Right renal cortex interstitium (tissue), 3 donors: ENCODE measurements at places on chromosomes 1 and 21.
A peak's percentile ranks its signal among the peaks of the same experiment; 100 is the strongest.

GRCh38 chr1:54273092-54273794 is 73.3 kb downstream of the MRPL37 start:
- DNase-seq, result peak; percentile 93

- no peak for DNase-seq
These were observed 214.9 kb downstream of the GABPA start for GRCh38 chr21:25949701-25950100.

- no peak for DNase-seq
These were observed 35.6 kb downstream of the DHCR24 start for GRCh38 chr1:54851406-54851805.

DNA sequence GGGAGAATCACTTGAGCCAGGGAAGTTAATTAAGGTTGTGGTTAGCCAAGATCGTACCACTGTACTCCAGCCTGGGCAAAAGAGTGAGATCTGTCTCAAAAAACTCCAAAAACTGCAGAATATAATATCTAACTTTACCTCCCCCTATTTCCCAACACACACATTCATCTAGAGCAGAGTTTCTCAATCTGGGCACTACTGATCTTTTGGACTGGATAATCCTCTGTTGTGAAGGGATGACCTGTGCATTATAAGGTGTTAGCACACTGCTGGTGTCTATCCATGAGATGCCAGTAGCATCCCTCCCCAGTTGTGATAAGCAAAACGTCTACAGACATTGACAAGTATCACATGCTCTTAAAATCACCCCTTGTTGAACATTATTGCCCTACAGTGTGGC is 61.8 kb downstream of the RGS13 start:
- DNase-seq, result no peak

DNA sequence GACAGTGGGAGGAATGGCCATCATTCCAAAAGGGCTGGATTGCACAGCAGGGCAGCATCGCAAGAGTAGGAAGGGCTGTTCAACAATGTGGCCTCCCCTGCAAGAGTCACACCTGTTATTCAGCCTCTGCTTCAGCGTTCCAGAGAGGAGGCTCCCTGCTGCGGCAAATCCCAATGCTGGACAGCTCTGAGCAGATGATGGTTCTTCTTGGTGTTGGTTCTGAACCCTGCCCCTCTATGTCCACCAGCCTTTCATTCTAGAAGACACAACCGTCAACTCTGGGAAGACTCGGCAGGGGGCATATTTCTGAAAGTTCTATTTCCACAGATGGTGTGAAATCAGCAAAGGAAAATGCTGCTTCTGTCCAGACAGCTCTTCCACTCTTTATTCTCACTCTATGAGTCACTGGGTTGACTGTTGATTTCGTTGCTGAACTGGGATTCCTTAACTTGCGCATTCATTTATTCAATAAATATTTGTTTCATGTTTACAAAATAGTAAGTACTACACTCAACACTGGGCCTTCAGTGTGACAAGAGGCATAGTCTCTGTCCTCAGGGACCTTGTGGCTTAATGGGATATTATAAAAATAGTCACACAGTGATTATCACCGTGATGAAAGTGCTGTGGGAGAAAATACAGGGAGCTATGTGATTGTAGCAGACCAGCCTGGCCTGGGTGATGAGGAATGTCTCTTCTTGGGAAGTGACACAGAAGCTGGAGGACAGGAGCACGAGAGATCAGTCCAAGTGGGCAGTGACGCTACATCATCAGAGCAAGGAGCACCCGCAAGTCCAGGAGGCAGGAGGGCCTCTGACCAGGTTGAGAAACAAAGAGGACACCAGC is 260.3 kb downstream of the SIPA1L2 start:
- DNase-seq, result no peak

GRCh38 chr1:58155418-58156123 is 391.0 kb downstream of the OMA1 start:
- no peak for DNase-seq

DNA sequence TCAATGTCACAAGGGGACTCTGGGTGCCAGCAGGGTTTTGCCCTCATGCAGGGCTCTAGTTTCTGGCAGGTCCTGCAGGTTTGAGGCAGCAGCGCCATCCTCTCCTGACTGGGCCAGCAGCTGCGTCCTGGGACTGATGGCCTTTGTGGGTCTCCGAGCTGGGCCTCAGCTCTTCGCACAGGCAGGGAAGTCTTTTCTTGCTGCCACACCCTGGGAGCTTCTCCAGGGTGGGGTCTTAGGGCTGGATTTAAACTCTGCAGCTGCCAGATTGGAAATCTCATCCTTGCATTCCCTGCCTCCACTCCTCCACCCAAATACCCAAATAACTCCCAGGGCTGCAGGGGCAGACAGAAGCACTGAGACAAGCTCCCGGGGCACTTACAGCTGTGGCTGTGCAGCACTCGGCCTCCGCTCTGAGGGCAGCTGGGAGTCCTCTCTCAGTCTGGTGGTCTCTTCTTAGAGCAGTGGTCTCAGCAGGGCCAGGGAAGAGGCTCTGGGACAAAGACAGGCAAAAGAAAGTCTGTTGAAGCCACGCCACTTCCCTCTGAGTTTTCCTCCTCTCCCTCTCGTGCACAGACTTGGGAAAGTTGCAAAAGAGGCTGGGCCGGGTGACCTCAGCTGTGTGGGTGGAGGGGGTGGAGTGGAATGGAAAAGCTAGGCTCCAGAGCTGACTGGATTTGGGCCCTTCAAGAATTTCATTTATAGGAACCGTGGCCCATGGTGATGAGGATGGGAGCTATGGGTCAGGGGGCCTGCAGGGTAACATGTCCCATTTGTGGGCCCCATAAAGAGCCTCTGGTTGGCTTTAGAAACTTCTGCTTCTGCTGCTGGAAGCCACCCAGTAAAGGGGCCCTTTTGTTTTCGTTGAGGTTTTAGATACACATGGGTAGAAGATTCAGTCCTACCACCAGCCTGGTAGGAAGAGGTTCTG is at the start of gene RAB7B:
Gene RAB7B (minus strand): TSS at position 525 of the 931 bp plus-strand sequence. CDS start 9,260 bp downstream, outside the sequence.
- no peak for DNase-seq

DNA sequence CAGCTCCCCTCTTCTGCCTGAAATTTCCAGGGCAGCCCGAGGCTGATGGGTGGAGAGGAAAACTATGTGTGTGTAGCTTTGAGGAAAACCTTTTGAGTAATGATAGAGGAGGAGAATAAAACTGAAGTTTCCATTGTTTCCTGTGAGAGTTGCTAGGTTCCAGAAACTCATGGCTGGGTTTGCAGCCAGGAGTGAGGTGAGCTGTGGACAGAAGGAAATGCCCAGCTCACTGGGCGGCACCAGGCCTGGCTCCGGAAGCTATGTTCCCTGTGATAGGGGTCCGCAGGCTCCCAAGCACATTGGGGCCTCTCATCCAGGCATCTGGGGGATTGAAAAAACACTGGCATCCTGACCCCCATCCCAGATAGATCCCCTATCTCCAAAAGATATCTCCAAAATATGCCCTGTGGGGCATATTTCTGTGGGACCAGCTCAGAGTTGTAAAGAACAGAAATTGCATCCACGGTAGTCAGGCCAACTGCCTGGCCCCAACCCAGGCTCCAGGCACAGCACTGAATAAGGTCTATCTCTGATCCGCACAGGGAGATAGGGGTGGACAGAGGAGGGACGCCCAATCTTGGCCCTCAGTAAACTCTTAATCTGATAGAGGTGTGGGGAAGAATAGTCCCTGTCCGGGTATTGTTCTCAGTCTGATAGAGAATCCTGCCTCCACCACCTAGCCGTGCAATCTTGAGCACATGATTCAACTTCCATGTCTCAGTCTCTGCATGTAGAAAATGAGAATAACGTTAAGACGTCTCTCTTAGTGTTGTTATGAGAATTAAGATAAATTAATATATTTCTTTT is 1.8 kb upstream of the HSPG2 start:
- DNase-seq, result no peak

- DNase-seq, result no peak
These were observed at the start of gene PAX7 for GRCh38 chr1:18630511-18631495. TSS of gene PAX7 (plus strand) at chr1:18630846. CDS start at chr1:18631604, 758 bp downstream.

- DNase-seq, result no peak
These were observed 120.2 kb downstream of the TLR5 start for GRCh38 chr1:223022641-223023473.

GRCh38 chr1:159315381-159315780 is 13.2 kb downstream of the FCER1A start:
- no peak for DNase-seq

GRCh38 chr21:45175326-45176095 is 101.1 kb downstream of the ADARB1 start:
- DNase-seq, result no peak

GRCh38 chr1:179930867-179931266 is 23.7 kb upstream of the CEP350 start:
- DNase-seq, result no peak

DNA sequence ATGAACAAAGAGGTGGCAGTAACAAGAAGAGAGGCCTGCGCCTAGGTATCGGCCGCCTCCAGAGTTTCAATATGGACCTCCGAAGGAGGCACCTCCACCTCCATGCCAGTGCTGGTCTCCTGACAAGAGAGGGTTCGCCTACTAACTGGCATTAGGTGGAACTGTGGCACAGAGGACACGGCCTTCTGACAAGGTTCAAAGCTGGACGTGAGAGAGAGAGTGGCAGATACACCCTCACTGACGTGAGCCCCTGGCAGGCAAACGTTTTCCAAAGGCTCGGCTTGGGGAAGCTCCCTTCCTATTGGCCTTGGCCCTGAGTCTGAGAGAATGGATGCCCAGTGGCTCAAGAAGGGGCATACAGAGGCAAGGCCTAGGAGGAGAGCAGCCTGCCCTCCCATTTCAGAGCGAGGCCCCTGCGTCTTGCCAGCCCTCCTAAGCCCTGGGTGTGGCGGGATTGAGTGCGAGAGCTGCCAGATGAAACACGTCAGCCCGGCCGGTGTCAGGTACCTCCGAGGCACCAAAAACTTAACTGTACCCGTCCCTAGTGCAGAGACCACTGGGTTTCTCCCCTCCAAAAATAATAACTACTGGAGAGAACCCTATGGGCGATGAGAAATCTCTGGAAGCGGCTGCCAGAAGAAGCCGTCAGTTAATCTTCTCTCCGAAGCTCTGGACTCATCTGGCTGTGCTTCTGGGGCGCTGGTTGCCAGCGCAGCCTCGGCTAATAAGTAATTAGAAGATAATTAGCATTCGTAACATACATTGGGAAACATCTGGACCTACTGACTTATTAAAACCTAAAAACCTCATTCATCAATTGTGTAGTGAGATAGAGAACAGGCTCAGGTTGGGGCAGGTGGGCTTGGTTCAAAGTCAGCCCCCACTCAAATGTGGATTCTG is 283.6 kb downstream of the NPHP4 start:
- DNase-seq, result no peak

- no peak for DNase-seq
These were observed 14.0 kb downstream of the LAPTM5 start for GRCh38 chr1:30743584-30744059.

DNA sequence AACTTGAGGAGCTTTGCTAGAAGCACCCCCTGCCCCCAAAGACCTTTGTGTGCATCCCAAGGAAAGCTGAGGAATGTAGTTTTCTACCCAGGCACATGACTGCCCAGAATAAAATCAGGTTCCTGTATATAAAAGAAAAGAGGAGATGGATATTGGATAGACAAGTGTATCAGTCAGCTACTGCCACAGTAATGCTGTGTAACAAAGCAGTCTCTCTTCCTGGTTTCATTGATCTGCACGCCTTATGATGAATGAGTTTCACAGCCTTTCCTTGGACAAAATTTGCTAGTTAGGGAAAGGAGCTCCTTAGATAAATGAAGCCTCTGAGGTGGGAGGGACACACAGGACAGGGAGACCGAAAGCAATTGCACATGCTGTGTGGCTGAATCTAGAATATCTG is 108.9 kb downstream of the TAS1R2 start:
- DNase-seq, result no peak

DNA sequence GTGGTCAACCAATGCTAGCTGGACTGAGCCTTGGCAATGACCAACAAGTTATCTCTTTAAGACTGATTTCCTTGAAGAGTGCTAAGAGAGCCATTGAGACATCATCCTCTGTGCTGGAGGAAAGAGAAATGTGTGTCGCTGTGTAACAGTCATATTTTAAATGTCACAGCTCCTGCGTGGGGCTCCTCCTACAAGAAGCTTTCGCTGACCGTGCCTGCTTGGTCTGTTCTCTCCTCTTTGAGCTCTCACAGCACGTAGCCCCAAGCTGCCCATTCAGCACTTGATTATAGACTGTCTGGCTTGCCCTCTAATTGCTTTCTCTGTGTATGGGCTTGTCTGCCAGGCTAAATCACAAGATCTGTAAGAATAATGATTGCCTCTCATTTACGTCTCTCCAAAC is 221.3 kb downstream of the FOXD2 start:
- DNase-seq, result no peak

GRCh38 chr1:92096317-92096716 is 16.2 kb downstream of the BTBD8 start:
- no peak for DNase-seq

DNA sequence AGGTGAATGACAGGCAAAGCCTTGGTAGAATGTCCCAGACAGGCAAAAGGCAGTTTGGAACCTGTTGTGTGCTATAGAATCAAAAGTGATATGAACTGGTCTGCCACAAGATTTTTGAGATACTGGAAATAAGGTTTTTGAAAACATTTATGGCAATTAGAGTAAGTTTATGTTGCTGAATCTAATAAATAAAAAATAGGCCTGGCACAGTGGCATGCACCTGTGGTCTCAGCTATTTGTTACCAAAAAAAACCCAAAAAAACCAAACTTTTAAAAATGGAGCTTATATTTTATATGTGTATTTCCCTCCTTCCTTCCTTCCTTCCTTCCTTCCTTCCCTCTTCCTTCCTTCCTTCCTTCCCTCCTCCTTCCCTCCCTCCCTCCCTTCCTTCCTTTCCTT is 76.4 kb upstream of the ARTN start:
- no peak for DNase-seq

- DNase-seq, result no peak
These were observed 33.3 kb downstream of the TSNAX start for GRCh38 chr1:231561647-231562383.

- DNase-seq, result no peak
These were observed 52.8 kb upstream of the ZBTB40 start for GRCh38 chr1:22398656-22399420.

DNA sequence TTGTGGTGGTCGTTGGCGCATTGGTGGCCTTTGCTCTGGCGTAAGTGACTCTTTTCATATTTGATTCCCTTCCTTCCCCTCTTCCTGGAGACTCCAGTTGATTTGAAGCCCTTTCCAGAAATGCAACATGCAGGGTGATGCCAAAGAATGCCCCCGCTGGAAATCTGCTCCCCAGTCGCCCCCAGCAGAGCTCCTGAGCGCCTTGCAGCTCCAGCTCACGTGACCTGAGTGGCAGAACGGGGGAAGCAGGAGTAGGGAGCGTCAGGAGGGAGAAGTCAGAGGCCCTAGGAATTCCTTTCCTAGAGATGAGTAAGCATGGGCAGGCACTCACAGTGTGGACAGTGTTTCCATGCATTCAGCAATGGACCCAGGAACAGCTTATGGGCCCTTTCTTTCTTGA is 255.9 kb downstream of the CACNA1E start:
- no peak for DNase-seq

DNA sequence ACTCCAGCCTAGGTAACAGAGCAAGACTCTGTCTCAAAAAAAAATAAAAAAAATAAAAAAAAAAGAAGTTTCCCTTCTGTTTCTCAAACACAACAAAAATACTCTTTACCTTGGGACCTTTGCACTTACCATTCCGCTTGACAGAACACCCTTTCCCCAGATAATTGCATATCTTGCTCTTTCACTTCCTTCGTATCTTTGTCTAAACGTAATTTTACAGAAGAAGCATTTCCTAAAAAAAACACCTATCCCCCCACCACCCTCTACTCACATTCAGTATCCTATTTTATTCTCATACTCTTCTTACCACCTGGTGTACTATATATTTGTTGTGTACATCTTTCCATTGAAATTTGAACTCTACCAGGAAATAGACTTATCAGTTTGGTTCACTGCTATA is 32.7 kb downstream of the ASH1L start:
- DNase-seq, result no peak

GRCh38 chr1:111611986-111612385 is 7.6 kb upstream of the RAP1A start:
- no peak for DNase-seq
